Stimulated activated CD8-positive, alpha-beta memory T cell treated with anti-CD3 and anti-CD28 coated beads, Interleukin-15, amount 100 ng/mL, for 1 hour (primary cell): ENCODE measurements at places on chromosomes 1 and 21.

GRCh38 chr1:41481109-41481775 lies 3.2 kb downstream of the EDN2 start:
- no peak for DNase-seq

- DNase-seq: no peak
Measured at GRCh38 chr21:18985584-18985983, 582.0 kb upstream of the TMPRSS15 start.

DNA sequence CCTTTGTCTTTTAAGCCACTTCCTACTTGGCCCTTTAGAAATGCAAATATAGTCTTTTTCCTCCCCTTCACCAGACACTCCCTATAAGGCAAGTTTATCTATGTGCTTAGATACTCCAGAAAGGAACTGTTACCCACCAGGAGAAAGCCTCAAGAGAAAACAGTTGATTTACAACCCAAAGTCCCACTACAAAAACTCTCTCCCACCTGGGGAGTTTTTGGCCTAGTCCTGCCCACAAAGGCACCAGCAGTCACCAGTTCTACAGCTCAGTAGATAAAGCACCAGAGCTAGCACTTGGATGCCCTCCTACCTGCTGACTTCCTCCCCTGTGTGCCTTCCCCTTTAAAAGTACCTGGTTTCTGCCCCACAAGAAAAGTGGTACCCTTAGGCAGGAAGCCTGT lies 27.7 kb upstream of the HAO2 start:
- DNase-seq: no peak

DNA sequence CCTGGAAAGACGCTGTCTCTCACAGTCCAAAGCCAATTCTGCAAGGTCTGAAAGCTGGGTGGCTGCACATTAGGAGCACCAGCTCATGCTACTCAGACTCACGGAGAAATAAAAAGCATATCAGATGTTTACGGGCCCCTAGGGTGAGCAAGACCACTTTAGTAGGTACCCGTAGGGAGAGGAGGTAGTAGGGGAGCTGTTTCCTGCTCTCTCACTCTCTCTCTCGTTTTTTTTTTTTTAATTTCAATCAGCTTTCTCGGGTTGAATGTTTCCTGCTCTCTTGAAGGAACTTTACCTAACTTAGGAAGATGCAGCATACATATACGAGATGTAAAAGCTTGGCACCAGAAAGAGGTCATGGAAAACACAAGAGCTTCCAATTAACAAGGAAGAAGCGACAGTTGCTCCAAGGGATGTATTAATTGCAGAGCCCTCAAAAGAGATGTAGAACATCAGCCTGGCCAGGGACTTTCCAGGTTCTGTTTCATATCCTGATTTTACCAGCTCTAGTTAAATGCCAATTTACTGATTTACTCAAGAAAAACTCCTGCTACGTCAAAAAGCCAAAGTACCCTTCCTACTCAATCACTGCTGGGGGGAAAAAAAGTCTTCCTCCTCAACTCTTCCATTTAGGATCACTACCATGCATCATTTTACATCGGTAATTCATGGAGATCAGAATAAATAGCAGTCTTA lies 3.1 kb downstream of the LORICRIN start:
- no peak for DNase-seq

GRCh38 chr1:36258960-36259344 lies 34.7 kb downstream of the THRAP3 start:
- no peak for DNase-seq

DNA sequence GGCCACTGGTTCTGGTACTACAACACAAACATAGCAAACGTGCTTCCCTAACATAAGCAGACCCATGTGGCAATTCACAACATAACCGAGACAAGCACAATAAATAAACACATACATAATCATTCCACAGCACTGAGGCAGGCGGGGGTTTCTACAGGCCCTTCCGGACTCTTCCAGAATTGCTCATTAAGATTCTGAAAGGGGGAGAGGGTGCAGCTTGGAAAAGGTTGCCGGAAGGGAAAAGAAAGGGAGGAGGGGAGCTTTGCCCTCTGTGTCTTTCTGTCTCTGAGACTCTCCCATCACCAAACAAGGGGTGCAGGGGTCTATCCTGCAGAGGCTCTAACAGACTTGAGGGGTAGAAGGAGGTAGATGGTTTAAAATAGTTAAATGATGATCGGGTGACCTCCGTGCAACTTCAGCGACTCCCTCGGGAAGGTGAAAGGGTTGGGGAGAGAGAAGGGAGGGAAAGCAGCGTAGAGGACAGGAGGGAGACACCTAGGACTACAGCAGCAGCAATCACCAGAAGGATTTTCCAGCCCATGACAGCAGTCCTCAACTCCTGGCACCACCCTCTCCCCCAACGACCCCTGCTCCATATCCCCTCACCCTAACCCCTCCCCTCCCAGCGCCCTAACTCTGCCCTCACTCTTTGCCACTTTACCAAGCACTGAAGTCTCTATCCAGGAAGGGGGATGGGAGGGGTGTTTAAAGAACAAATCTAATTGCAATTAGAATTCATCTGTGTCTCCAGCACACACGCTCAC lies 365.5 kb upstream of the ESRRG start:
- DNase-seq: no peak

GRCh38 chr1:35881850-35882273 lies 1.1 kb upstream of the AGO1 start:
- no peak for DNase-seq

GRCh38 chr1:160070243-160071163 lies 543 bp upstream of the KCNJ10 start:
- peak; percentile 53 for DNase-seq

- DNase-seq: no peak
Measured at GRCh38 chr1:3245768-3246167, 176.8 kb downstream of the PRDM16 start.

- no peak for DNase-seq
Measured at GRCh38 chr1:167086033-167086432, 4.1 kb downstream of the GPA33 start.

- no peak for DNase-seq
Measured at GRCh38 chr1:99122039-99122438, 117.4 kb upstream of the PLPPR5 start.

DNA sequence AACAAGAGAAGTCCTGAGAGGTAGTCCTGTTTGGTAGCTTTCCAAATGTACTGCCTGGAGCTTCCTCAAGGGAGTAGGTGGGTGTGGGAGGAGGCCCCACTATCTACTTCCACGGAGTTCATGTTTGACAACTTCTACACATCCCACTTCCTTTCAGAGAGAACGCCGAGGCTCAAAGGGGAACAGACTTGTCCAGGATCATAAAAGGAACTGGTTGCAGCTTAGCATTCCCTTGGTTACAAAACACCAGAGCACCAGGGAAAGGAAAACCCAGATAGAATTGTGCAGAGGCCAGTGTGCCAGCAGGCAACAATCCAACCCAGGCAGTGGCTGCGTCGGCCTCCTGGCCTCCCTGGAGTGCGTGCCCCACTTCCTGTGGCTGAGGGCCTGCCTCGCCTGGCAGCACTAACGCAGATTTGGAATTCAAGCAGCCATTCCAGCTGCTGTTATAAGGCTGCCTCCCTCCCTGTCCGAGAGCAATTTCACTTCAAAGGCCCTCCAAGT lies 4.2 kb upstream of the RAP1GAP start:
- DNase-seq: no peak

DNA sequence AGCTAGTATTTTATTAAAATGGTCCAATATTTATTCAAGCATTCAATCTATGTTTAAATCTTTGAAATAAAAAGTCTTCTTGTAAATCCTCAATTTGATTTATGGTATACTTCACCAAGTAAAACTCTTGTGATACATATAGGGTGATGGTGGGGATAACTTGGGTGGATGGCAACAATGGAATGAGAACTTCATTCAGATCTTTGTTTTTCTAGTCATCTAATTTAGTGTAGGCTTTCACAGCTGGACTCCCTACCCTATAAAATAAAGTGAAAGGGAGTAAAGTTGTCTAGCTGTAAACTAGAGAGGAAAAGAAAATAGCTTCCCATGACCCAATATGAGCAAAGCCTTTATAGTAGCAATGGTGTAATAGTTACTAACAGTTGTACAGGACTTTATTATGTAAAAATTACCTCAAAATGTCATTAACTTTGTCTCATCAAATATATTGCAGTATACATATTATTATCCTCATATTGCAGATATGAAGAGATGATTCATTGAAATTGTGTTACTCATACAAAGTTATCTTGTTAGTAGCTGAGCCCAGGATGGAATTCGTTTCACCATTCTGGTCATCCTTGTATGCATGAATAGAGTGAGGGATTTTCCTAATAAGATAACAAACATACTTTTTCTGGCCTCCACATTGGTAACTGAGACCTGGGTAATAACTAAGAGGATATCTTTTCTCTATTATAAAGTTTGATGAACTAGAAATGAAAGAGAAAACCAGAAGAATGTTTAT lies 1377.7 kb upstream of the ADGRL4 start:
- DNase-seq: no peak

- DNase-seq: no peak
Measured at GRCh38 chr1:248847956-248848561, 10.0 kb downstream of the ZNF672 start.

- no peak for DNase-seq
Measured at GRCh38 chr1:236128646-236129178, 13.6 kb upstream of the GPR137B start.

GRCh38 chr1:232555494-232556210 lies 74.3 kb downstream of the SIPA1L2 start:
- DNase-seq: no peak

- no peak for DNase-seq
Measured at GRCh38 chr1:28062806-28063205, 25.6 kb downstream of the EYA3 start.
